Retina (tissue), 1 donor: ENCODE measurements at places on chromosomes 7 and 10.

DNA sequence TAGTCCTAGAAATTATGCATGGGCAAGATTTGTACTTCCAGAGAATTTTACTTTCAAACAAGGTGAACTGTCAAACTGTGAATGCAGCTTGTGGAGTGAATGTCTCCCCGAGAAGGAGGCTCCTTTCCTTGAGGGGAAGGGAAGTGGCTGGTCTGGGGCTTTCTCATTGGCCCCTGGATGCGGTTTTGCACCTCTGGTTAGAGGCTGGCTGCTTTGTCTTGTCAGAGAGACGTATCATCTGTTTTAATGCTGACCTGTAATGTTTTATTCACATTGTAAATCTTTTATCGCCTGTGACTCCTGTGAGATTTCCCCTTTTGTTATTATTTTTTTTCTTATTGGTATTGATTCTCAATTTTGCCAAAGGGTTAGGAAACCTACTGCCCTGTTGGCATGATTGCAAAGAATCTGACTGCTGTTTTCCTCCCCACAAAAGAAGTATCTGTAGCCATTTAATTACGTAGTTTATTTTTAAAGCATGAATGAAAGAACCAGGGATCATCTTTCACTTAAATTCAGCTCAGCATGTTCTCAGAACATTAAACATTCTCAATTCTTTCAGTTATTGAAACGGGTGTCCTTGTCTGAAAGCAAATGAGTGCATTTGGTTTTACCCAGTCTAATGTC lies 238.3 kb upstream of the NFE2L3 start:
- DNase-seq = no peak

DNA sequence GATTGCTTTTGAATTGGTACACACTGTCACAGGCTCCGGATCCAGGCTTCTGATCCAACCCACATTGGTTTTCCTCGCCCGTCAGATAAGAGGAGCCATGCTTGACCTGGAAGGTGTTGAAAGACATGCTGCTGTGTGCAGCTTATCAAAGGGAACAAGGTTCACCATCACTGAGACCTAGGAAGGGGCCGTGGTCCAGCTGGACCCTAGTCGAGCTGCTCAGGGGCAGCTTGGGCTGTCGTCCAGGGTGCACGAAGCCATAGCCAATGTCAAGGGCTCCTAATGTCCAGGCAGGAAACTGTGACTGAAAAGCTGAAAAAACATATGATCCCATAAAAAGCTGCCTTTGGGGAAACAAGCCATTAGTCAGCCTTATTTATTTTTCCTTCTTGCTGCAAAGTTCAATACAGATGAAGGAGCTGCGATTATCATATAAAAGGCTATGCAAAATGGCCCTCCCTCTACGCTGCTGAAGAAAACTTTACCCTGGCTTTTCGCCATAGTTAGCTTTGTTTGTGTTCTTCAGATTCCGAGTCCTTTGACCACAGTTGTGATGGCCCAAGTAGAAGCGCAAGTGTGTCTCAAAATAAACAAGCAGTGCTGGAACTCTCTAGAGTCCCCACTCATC lies 118.0 kb downstream of the CREB5 start:
- DNase-seq = no peak

GRCh38 chr7:46230990-46231305 lies 309.9 kb upstream of the IGFBP3 start:
- no peak for DNase-seq

DNA sequence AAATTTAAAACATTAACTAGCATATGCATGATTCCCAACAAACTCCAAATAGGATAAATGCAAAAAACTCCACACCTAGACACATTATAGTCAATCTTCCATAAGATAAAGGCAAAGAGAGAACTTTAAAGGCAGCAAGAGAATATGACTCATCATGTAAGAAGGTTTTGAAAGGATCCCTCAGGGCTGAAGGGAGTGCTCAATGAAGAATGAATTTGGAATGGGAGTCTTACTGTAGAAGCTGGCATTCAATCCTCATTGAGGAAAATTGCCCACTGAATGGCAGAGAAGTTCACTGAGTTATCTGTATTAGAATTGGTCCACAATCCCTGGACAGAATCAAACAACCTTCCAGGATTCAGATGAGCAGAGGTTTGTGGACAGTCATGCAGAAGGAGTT lies 26.1 kb upstream of the ZNF365 start:
- DNase-seq = no peak

GRCh38 chr10:84329196-84329611 lies 815 bp downstream of the CCSER2 start:
- no peak for DNase-seq

DNA sequence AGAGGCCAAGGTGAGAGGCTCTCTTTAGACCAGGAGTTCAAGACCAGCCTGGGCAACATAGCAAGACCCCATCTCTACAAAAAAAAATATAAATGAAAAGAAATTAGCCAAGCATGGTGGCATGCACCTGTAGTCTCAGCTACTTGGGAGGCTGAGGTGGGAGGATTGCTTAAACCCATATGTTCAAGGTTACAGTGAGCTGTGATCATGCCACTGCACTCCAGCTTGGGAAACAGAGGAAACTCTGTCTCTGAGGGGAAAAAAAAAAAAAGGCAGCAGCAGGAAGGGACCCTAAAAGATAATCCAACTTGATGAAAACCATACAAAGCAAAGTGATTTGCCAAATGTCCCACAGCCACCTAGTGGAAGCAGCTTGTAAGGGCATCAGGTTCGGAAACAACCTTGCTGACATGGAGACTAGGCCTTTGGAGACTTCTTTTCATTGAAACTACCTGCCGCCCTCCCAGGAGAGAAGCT lies 15.6 kb upstream of the PBLD start:
- peak; percentile 51 for DNase-seq

GRCh38 chr7:69864822-69865221 lies 266.5 kb downstream of the AUTS2 start:
- DNase-seq = no peak

- no peak for DNase-seq
Measured at GRCh38 chr10:86837663-86838062, 81.2 kb downstream of the BMPR1A start.

- no peak for DNase-seq
Measured at GRCh38 chr7:136741941-136742340, 126.5 kb upstream of the CHRM2 start.

- DNase-seq = peak; percentile 63
Measured at GRCh38 chr10:67098461-67098860, 172.6 kb downstream of the LRRTM3 start.

- DNase-seq = no peak
Measured at GRCh38 chr10:4980793-4981192, 17.6 kb downstream of the AKR1C1 start.

- DNase-seq = no peak
Measured at GRCh38 chr7:84535580-84536270, 341.1 kb upstream of the SEMA3A start.

DNA sequence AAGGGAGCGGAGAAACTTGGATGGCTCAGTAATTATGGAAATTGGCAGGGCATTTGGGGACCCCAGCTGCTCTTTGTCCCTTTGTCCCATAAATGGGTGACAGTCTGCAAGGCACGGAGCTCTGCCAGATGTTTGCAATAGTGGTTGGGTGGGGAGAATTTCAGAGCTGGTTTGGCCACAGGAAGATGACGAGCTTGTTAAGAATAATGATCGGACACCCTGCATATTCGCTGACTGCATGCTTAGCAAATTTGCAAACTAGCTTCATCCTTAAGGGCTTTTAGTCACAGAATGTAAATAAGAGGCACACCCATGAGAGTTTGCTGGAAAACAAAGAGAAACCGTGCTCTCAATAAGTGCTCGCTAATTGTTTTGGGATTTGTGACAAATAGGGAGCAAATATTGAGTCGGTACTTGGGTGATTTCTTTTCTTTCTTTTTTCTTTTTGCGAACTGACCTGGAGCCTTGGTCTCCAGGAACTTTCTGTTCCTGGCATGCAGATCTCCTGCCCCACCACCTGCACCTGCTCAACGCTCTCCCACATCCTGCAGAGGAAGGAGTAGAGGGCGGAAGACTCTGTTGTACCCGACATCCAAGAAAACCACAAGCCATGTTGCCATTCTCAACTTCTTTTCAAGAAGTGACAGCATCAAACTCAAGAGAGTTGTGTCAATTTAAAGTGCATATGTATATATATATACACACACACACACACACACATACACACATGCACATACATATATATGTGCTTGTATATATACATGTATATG lies 238.9 kb downstream of the CAMK1D start:
- peak; percentile 12 for DNase-seq

GRCh38 chr7:11650500-11650899 lies 181.5 kb downstream of the THSD7A start:
- no peak for DNase-seq

- DNase-seq = no peak
Measured at GRCh38 chr7:107180378-107180777, 11.6 kb downstream of the HBP1 start.
